ENCODE measurements at places on chromosomes 13 and 19.

GRCh38 chr19:13850910-13851733, 25.8 kb upstream of the NANOS3 start:
- no peak for DNase-seq

GRCh38 chr19:41861116-41861768, 1.2 kb downstream of the RPS19 start:
- no peak for DNase-seq

- DNase-seq = no peak
Measured at GRCh38 chr13:98284679-98285078, 107.6 kb upstream of the RNF113B start.

- DNase-seq = no peak
Measured at GRCh38 chr19:40422748-40423566, 2.8 kb downstream of the SERTAD1 start.

GRCh38 chr19:6044056-6044805, 66.1 kb downstream of the RFX2 start:
- DNase-seq = no peak

DNA sequence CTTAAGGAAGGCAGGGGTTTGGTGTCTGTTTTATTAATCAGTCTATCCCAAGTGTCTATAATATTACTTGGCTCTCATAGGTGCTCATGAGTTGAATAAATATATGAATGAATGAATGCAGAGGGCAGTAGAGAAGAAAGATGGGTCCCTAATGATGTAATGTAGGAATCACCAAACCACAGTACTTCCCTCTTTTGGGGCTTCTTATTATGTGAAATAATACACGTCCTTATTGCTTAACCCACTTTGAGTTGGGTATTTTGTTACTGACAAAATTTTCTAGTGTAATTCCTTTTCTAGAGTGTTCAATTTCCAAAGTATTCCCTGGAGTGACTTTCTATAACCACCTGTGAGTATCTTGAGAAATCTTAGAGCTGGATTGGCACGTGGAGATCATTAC, 13.2 kb downstream of the KLK5 start:
- no peak for DNase-seq
